ENCODE measurements at places on chromosomes 2 and 18.

DNA sequence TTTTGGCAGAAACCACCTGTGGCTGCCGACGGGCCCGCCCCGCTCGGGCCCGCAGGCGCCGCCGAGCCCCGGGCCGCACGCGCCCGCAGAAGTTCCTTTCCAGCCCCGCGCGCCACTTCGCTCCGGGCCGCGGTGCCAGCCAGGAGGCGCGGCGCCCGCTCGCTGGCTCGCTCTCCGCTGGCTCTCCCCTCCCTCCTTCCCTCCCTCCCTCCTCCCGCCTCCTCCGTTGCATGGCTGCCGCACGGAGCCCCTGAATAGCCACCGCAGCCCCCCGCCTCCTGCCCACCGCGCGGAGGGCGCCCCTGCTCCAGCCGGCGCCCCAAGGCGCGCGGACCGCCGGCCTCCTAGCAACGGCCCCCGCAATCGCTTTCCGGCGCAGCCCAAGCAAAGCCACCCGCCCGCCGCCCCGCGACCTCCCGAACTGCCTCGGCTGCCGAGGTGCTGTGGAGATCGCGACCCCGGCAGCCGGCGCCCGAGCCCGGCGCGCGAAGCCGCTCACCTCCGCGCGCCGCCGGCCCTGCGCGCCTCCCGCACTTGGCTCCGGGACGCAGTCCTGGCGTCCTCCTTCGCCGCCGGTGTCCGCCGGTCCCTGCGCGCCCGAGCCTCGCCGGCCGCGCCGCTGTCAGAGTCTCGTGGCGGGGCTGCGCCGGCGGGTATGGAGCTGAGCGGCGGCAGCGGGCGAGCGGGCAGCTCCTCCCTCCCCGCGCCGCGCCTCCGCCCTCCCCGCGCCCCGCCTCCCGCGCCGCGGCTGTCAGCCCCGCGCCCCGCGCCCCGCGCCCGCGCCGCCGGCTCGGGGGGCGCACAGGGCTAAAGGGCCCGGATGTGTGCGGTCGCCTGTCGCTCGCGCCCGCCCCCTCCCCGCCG is at the start of gene ZBTB7C:
Gene ZBTB7C (minus strand): TSS at position 657 of the 864 bp plus-strand sequence.
- no peak for DNase-seq

- DNase-seq: no peak
Measured at GRCh38 chr18:53799134-53799533, 425.3 kb downstream of the MBD2 start.

GRCh38 chr18:76450452-76451395 is 44.3 kb downstream of the ZNF516 start:
- DNase-seq: no peak

DNA sequence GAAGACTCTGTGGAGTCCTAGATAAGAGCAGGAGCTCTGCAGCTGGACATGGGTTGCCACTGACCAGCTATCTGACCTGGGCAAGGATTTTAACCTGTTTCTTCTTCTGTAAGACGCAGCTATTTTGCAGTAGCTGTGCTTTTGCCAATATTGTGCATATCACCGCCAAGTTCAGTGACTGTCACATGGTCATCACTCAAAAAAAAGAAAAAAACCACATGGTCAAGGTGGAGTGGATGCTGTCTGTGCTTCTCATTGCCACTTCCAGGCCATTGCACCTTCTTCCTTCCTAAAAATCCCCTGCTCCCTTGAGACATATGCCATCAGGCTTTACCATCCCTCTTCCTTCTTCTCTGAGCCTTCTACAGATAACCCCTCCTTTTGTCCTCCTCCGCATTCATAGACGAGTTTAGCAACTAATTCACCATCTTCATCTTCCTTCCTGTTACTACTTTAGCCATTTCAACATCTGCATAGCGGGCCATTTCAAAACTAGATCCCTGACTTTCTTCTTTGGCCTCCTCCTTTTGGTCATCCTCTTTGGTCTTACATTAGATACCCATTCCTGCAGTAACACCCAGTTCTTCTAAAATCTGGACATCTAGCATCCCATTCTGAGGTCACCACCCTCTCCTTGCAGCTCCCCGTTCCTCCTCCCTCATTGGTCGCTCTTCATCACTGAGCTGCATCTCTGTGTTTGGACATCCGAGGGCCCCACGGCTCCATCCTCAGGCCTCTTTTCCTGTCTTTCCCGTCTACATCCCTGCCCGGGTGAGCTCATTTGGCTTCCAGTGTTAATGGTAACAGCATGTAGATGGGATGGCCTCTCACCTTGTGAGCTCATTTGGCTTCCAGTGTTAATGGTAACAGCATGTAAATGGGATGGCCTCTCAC is 17.8 kb downstream of the RNF144A start:
- no peak for DNase-seq

DNA sequence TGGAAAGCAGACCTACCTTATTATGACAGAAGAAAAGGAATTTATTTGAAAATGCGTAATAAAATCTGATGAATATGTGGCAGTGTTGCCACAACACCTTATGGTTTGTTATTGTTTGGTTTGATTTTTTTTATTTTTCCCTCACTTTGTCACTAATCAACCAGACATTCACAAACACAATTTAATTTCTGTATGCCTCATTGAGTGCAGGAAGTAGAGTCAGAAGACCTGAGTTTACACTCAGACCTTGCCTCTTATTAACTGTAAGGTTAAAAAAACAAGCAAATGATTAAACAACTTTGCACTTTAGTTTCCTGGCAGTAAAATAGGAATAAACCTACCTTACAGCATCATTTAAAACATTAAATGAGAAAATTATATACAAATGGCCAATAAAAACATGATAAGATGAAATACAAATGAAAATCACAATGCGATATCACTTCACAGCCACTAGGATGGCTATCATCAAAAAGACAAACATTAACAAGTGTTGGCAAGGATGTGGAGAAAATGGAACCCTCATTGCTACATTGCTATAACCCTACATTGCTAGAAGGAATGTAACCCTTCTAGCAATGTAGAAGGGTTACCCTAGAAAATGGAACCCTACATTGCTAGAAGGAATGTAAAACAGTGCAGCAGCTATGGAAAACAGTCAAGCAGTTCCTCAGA is 3.3 kb downstream of the SESTD1 start:
- no peak for DNase-seq

GRCh38 chr18:23893653-23894052 is 120.9 kb upstream of the TTC39C start:
- no peak for DNase-seq

- DNase-seq: no peak
Measured at GRCh38 chr2:207337234-207338219, 171.8 kb upstream of the KLF7 start.

DNA sequence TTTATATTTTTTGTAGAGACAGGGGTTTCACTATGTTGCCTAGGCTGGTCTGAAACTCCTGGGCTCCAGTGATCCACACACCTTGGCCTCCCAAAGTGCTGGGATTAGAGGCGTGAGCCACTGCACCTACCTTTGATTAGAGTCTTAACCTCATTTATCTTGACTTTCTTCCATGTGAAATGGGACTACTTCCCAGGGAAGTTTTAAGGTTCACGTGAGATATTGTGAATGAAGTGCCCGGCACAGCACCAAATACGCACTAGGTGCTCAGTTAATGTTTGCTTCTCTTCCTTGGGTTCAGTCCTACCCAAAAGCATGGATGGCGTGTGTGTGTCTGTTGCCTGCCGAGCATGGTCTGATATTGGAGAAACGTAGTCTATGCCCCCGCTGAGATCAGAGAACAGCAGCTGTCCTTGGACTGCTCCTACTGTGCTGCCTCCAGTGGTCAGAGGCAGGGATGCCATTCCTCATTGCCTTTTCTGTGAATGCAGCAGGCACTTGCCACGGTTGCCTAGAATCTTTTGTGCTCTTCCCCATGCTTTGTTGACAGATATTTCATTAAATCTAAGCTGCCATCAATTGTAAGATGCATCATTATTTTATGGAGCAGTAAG is 12.3 kb upstream of the TFCP2L1 start:
- no peak for DNase-seq

DNA sequence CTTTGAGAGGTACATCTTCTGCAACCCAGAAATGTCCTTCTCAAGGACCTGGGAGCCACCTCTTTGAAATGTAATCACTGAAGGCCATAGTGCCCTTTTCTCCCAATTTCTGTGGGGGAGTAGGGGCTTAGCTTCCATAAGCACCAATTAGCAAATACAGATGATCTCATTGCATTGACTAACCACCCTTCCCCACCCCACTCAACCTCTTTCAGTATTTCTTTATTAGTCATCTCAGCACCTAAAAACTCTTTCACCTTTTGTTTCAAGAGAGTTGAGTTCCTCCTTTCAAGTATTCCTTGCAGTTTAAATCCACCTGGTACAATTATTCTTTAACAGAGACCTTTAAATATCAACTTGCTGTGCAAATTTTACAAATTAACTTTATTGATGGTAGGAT is 1011.8 kb upstream of the CDH2 start:
- DNase-seq: no peak

- no peak for DNase-seq
Measured at GRCh38 chr2:235536711-235537110, 42.9 kb downstream of the AGAP1 start.

- DNase-seq: no peak
Measured at GRCh38 chr2:64808754-64809153, 155.0 kb upstream of the SERTAD2 start.
